ENCODE measurements at places on chromosomes 11 and 22. TPM values are rescaled to one million over a fixed set of nuclear protein-coding genes. Genes with fewer than 3 reads are reported as not detected.

OR2D2 gene
- polyA plus RNA-seq: not detected

PKNOX2 gene
- polyA plus RNA-seq: 2.1 TPM

FGF19 gene
- polyA plus RNA-seq: not detected

APOBEC3B gene
- polyA plus RNA-seq: not detected

TRIM64C gene
- polyA plus RNA-seq: not detected

SLC22A9 gene
- polyA plus RNA-seq: not detected

RNH1 gene
- 13.2 TPM for polyA plus RNA-seq

CADM1 gene
- 48.1 TPM for polyA plus RNA-seq

NKAPD1 gene
- polyA plus RNA-seq: 25.6 TPM

CALCB gene
- not detected for polyA plus RNA-seq

TRIM6 gene
- 0.38 TPM for polyA plus RNA-seq

MS4A15 gene
- not detected for polyA plus RNA-seq

LRRC56 gene
- polyA plus RNA-seq: 0.13 TPM

CCDC157 gene
- 1.6 TPM for polyA plus RNA-seq

PGM2L1 gene
- polyA plus RNA-seq: 3.3 TPM

CHRDL2 gene
- not detected for polyA plus RNA-seq

AP1B1 gene
- 10.2 TPM for polyA plus RNA-seq

SMTNL1 gene
- polyA plus RNA-seq: not detected

RFPL1 gene
- not detected for polyA plus RNA-seq

OR8G5 gene
- polyA plus RNA-seq: not detected

STIP1 gene
- 43.6 TPM for polyA plus RNA-seq

XKR3 gene
- not detected for polyA plus RNA-seq

THY1 gene
- polyA plus RNA-seq: 768 TPM

CCDC73 gene
- 0.91 TPM for polyA plus RNA-seq

GSC2 gene
- not detected for polyA plus RNA-seq

GLYATL2 gene
- 0.24 TPM for polyA plus RNA-seq

PNPLA3 gene
- polyA plus RNA-seq: 0.11 TPM

ME3 gene
- polyA plus RNA-seq: 41.7 TPM

PNPLA5 gene
- not detected for polyA plus RNA-seq

APOL3 gene
- polyA plus RNA-seq: not detected

DGCR2 gene
- 5.8 TPM for polyA plus RNA-seq

RASL10A gene
- polyA plus RNA-seq: not detected

NAV2 gene
- polyA plus RNA-seq: 0.36 TPM

TRIM49 gene
- not detected for polyA plus RNA-seq

PI4KA gene
- 101 TPM for polyA plus RNA-seq

DNAJB13 gene
- not detected for polyA plus RNA-seq

ARVCF gene
- 0.25 TPM for polyA plus RNA-seq

RAPSN gene
- polyA plus RNA-seq: not detected

CAPRIN1 gene
- polyA plus RNA-seq: 62.0 TPM

CECR2 gene
- 0.75 TPM for polyA plus RNA-seq

POLD3 gene
- polyA plus RNA-seq: 14.5 TPM

SCGB1C1 gene
- not detected for polyA plus RNA-seq

FOLR3 gene
- polyA plus RNA-seq: not detected

OR8D4 gene
- not detected for polyA plus RNA-seq

TPH1 gene
- polyA plus RNA-seq: 0.50 TPM

RBMXL2 gene
- not detected for polyA plus RNA-seq

SCGB1A1 gene
- polyA plus RNA-seq: not detected

TSSK2 gene
- polyA plus RNA-seq: not detected

ZNF280B gene
- 8.9 TPM for polyA plus RNA-seq

SNX32 gene
- 4.6 TPM for polyA plus RNA-seq

ARHGEF17 gene
- polyA plus RNA-seq: 6.8 TPM

SYVN1 gene
- 24.2 TPM for polyA plus RNA-seq

MACROD1 gene
- not detected for polyA plus RNA-seq

MPZL3 gene
- polyA plus RNA-seq: 5.1 TPM

EIF3M gene
- polyA plus RNA-seq: 302 TPM

Data from Purkinje cell (primary cell).